ENCODE measurements at places on chromosomes 5 and 9.

DNA sequence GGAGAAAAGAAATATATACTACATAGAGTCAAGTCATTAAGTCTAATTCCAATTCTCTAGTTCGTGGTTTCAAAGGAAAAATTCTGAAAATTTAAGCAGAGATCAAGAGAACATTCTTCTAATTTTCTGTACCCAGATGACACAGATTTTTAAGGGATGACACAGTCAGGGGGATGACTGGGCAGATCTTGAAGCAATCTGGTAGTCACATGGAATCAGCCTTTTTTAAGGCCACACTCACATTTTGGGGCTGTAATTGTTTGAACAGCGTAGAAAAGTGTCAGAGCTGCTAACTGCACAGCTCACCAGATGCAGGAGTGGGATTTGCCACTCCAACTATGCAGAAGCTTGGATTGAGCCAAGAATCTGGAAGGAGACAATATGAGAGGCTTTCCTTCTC, 20.4 kb downstream of the PDE4D start:
- no peak for DNase-seq

DNA sequence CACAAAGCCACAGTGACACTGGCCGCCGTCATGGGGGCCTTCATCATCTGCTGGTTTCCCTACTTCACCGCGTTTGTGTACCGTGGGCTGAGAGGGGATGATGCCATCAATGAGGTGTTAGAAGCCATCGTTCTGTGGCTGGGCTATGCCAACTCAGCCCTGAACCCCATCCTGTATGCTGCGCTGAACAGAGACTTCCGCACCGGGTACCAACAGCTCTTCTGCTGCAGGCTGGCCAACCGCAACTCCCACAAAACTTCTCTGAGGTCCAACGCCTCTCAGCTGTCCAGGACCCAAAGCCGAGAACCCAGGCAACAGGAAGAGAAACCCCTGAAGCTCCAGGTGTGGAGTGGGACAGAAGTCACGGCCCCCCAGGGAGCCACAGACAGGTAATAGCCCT, 26.1 kb downstream of the HRH2 start:
- no peak for DNase-seq

- no peak for DNase-seq
Measured at GRCh38 chr9:125672876-125673275, 34.1 kb downstream of the MAPKAP1 start.

- DNase-seq, result peak; percentile 2
Measured at GRCh38 chr5:10289353-10289752, 18.3 kb downstream of the CMBL start.

- peak; percentile 54 for DNase-seq
Measured at GRCh38 chr9:135035781-135036760, 51.4 kb upstream of the OLFM1 start.

DNA sequence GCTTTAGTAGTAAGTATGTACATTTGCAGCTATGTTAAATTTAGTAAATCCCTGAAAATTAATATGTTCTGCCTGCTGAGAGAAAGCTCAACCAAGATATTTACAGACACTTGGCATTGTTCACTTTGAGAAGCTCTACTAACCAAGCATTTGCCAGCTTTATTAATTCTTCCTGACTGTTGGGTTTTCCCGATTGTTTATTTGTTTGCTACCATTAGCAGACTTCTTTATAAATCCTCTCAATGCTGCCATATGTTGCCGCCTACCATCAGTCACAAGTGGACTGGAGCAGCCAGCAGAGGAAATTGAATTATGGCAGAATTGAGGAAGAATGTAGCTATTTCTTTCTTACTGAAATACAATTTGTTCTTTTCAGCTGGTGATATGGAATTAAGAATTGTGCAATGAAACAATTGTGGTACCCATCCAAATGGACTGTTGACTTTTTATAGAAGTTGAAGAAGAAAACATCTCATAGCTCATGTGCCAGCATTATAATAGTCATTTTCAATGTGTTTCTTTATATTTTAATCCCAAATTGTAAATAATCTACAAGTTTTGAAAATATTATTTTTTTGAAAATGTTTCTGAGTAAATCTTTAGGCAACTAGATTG, 588.7 kb upstream of the CDH6 start:
- no peak for DNase-seq

Measured in activated effector memory CD4-positive, alpha-beta T cell treated with anti-CD3 and anti-CD28 coated beads, Interleukin-2, amount 50 U/mL, for 16 hours (primary cell).